T-helper 17 cell (primary cell): ENCODE measurements at places on chromosomes 16 and 17. TPM values are rescaled to one million over a fixed set of nuclear protein-coding genes. Genes with fewer than 3 reads are reported as not detected.

KRTAP4-9 gene
- not detected for total RNA-seq

RNU2-1 gene
- 5,780 TPM for total RNA-seq

ENGASE gene
- total RNA-seq = 56.2 TPM

- H3K27ac ChIP-seq = peak overlapping the region; percentile 98
- no peaks in the 10 kb centered on the region for H3K27me3 ChIP-seq
- peaks cover 6% of the 10 kb centered on the region for H3K36me3 ChIP-seq
- H3K4me1 ChIP-seq = peaks cover 31% of the 10 kb centered on the region
- peak overlapping the region; percentile 99 for H3K4me3 ChIP-seq
- peak; percentile 48 for DNase-seq
These were observed 660 bp downstream of the RBBP6 start for GRCh38 chr16:24539850-24540601.

- H3K36me3 ChIP-seq = peaks cover 3% of the 10 kb centered on the region
- H3K4me1 ChIP-seq = peaks cover 74% of the 10 kb centered on the region
- no peaks in the 10 kb centered on the region for H3K27me3 ChIP-seq
- peak overlapping the region; percentile 98 for H3K27ac ChIP-seq
- H3K4me3 ChIP-seq = peak overlapping the region; percentile 96
- DNase-seq = no peak
These were observed 7.0 kb downstream of the ADCY7 start for GRCh38 chr16:50273382-50273690.

DNA sequence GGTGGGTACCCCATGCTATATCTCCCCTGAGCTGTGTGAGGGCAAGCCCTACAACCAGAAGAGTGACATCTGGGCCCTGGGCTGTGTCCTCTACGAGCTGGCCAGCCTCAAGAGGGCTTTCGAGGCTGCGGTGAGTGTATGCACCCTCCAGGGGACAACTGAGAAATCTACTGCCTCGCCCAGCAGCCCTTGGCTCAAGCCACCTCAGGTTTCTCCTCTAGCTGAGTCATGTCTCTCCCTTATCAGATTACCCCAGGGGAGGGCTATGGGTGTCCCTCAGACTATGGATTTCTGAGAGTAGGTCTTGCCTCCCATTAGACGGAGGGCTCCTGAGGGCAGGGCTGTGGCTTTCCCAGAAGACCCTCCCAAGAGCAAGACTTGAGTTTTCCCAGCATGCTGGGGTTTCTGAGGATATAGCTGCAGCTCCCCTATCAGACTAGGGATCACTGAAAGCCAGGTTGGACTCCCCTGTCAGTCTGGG, 6.7 kb downstream of the NEK8 start:
- peaks cover 16% of the 10 kb centered on the region for H3K4me1 ChIP-seq
- peaks cover 4% of the 10 kb centered on the region for H3K36me3 ChIP-seq
- H3K27me3 ChIP-seq = no peaks in the 10 kb centered on the region
- no peak overlapping the region for H3K4me3 ChIP-seq
- no peak overlapping the region for H3K27ac ChIP-seq

DNA sequence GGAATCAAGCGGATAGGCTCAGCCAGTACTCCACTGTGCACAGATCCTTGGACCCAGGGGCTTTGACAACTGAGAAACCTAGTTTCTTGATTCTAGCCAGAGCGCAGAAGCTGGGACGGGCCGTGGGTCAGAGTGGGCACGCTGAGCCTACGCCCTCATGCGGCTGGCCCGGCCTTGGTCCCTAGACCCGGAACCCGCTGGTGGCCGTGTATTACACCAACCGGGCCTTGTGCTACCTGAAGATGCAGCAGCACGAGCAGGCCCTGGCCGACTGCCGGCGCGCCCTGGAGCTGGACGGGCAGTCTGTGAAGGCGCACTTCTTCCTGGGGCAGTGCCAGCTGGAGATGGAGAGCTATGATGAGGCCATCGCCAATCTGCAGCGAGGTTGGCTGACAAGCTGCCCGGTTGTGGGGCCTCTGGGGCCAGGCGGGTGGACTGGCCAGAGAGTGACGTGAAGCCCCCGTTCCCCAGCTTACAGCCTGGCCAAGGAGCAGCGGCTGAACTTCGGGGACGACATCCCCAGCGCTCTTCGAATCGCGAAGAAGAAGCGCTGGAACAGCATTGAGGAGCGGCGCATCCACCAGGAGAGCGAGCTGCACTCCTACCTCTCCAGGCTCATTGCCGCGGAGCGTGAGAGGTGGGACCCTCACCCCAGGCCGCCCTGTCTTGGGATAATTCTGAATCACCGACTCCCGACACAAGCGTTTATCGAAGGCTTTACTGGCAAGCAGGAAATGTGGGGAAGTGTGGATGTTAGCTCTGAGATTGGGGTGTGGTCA, 946 bp downstream of the STUB1 start:
- H3K27me3 ChIP-seq = no peaks in the 10 kb centered on the region
- peak overlapping the region; percentile 83 for H3K4me3 ChIP-seq
- H3K4me1 ChIP-seq = peaks cover 20% of the 10 kb centered on the region
- H3K27ac ChIP-seq = peak overlapping the region; percentile 37

- H3K36me3 ChIP-seq = no peaks in the 10 kb centered on the region
- H3K4me3 ChIP-seq = no peak overlapping the region
- no peaks in the 10 kb centered on the region for H3K4me1 ChIP-seq
- peaks cover 23% of the 10 kb centered on the region for H3K27me3 ChIP-seq
These were observed 446.3 kb upstream of the MAF start for GRCh38 chr16:80046848-80047247.

GRCh38 chr17:82300707-82301270, 16.6 kb downstream of the CD7 start:
- H3K36me3 ChIP-seq = no peaks in the 10 kb centered on the region
- peak overlapping the region; percentile 83 for H3K4me3 ChIP-seq
- peaks cover 53% of the 10 kb centered on the region for H3K4me1 ChIP-seq
- H3K27me3 ChIP-seq = no peaks in the 10 kb centered on the region
- peak; percentile 52 for DNase-seq

- DNase-seq = no peak
- no peaks in the 10 kb centered on the region for H3K36me3 ChIP-seq
- H3K27me3 ChIP-seq = no peaks in the 10 kb centered on the region
- H3K4me1 ChIP-seq = peaks cover 37% of the 10 kb centered on the region
- no peak overlapping the region for H3K4me3 ChIP-seq
These were observed 112.2 kb downstream of the PITPNC1 start for GRCh38 chr17:67489273-67489672.

- no peaks in the 10 kb centered on the region for H3K36me3 ChIP-seq
- no peak overlapping the region for H3K4me3 ChIP-seq
- H3K27ac ChIP-seq = no peak overlapping the region
- DNase-seq = no peak
These were observed 48.2 kb upstream of the STH start for GRCh38 chr17:45950888-45951287.

DNA sequence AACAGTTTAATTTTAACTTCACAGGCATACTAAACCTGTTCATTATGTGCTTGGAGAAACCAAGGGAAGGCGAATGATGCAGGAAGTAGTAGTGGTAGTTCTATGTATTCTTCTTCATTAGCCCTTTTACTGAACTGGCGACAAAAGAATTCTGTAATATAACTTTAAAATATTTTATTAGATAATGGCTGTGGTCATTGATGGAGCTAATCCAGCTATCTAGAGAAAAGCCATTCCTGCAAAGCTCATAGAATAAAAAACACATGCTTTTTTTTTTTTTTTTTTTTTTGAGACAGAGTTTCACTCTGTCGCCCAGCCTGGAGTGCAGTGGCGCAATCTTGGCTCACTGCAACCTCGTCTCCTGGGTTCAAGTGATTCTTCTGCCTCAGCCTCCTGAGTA, 23.5 kb downstream of the TANC2 start:
- H3K27me3 ChIP-seq = no peaks in the 10 kb centered on the region
- H3K4me3 ChIP-seq = no peak overlapping the region

DNA sequence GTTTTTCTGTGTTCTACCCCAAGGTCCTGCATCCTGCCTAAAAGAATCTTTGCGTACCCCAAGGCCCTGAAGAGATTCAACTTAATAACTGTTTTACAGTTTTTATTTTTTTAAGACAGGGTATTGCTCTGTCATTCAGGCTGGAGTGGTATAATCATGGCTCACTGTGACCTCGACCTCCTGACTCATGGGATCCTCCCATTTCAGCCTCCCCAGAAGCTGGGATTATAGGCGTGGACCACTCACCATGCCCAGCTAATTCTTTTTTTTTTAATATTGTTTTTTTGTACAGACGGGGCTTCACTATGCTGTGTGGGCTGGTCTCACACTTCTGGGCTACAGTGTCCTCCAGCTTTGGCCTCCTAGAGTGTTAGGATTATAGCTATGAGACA, 9.3 kb upstream of the FAAP100 start:
- no peaks in the 10 kb centered on the region for H3K27me3 ChIP-seq
- no peak overlapping the region for H3K4me3 ChIP-seq
- H3K27ac ChIP-seq = peak overlapping the region; percentile 57
- H3K36me3 ChIP-seq = peaks cover 5% of the 10 kb centered on the region
- DNase-seq = no peak

DNA sequence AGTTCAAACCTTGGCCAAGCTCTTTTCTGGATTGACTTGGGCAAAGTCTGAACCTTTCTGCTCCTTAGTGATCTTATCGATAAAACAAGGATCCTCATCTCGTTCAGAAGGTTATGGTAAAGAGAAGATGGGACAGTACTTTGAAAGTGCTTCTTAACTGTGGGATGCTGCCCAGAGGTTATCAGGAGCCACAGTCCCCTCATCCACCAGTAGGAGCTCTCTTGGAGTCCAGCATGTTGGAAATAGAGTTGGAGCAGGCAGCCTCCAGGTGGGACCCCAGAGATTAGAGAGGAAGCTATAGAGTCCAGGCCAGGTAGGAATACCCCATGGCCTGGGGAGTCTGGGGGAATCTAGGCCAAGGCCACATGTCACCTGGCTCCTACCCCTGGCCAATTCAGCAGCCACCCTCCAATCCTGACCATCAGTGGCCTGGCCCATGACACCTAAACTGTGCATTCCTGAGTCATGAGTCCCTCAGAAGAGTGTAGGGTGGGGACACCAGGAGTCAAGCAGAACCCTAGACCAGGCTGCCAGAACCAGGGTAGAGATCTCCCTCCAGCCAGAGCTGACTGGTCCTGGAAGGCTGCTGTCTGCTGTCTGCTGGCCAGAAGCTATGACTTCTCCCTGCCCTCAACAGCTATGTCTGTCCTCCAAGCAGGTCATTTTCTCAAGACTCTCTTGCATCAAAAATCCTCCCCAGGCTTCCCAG, 144.3 kb downstream of the AIPL1 start:
- no peaks in the 10 kb centered on the region for H3K4me1 ChIP-seq
- H3K27ac ChIP-seq = no peak overlapping the region
- no peaks in the 10 kb centered on the region for H3K36me3 ChIP-seq
- peaks cover 24% of the 10 kb centered on the region for H3K27me3 ChIP-seq

- no peak overlapping the region for H3K4me3 ChIP-seq
- no peak overlapping the region for H3K27ac ChIP-seq
- no peaks in the 10 kb centered on the region for H3K36me3 ChIP-seq
- peaks cover 18% of the 10 kb centered on the region for H3K27me3 ChIP-seq
- no peak for DNase-seq
- H3K4me1 ChIP-seq = peaks cover 2% of the 10 kb centered on the region
These were observed 2.5 kb downstream of the KRT32 start for GRCh38 chr17:41464682-41465081.

DNA sequence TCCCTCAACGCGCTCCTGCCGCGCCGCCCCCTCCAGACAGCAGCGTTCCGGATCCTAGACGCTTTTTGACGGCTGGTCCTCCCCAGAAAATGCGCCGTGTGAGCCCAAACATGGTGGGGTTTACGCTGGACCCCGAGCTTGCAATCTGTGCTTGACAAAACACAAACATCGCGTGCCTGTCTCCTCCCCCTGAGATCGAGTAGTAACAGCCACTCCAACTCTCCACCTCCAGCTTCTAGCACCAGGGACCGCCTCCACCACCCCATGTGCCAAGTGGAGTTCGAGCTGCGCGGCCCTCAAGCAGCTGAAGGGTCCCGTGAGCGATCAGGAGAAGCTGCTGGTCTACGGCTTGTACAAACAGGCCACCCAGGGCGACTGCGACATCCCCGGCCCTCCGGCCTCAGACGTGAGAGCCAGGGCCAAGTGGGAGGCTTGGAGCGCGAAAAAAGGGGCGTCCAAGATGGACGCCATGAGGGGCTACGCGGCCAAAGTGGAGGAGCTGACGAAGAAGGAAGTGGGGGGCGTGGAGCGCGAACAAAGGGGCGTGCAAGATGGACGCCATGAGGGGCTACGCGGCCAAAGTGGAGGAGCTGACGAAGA, 656 bp upstream of the GEMIN4 start:
- peaks cover 35% of the 10 kb centered on the region for H3K4me1 ChIP-seq
- H3K27me3 ChIP-seq = no peaks in the 10 kb centered on the region
- H3K36me3 ChIP-seq = peaks cover 5% of the 10 kb centered on the region
